GM06990 (cell line): ENCODE measurements at places on chromosomes 16 and 17.

DNA sequence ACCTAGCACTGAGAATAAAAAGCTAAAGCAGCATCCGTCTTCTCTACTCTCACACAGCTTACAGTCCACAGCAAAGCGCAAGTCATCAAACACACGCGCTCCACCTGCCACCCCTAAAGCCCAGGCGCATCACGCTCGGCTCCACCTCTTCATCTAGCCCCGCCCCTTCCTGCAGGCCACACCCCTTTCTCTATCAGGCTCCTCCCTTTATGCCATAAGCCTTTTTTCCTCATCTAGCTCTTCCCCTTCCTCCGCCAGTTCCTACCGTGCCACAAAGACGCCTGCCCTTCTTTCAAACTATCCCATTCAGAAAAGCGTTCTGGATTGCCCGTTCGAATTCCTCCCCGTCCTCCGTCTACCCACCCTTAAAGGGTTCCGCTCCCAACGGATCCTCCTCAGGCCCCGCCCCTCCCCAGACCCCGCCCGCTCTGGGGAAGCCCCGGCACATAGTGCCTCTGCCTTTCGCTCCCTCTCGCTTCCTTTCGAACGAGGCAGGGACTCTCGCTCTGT is 417 bp downstream of the C16orf46 start:
- DNase-seq: no peak

GRCh38 chr17:1720856-1721386 is 3.6 kb upstream of the WDR81 start:
- DNase-seq: no peak

GRCh38 chr17:1764284-1764683 is 2.4 kb downstream of the SERPINF1 start:
- DNase-seq: peak; percentile 69

GRCh38 chr17:9672691-9673090 is 27.4 kb downstream of the USP43 start:
- no peak for DNase-seq

GRCh38 chr17:65975878-65976277 is 216.1 kb downstream of the CEP112 start:
- no peak for DNase-seq

DNA sequence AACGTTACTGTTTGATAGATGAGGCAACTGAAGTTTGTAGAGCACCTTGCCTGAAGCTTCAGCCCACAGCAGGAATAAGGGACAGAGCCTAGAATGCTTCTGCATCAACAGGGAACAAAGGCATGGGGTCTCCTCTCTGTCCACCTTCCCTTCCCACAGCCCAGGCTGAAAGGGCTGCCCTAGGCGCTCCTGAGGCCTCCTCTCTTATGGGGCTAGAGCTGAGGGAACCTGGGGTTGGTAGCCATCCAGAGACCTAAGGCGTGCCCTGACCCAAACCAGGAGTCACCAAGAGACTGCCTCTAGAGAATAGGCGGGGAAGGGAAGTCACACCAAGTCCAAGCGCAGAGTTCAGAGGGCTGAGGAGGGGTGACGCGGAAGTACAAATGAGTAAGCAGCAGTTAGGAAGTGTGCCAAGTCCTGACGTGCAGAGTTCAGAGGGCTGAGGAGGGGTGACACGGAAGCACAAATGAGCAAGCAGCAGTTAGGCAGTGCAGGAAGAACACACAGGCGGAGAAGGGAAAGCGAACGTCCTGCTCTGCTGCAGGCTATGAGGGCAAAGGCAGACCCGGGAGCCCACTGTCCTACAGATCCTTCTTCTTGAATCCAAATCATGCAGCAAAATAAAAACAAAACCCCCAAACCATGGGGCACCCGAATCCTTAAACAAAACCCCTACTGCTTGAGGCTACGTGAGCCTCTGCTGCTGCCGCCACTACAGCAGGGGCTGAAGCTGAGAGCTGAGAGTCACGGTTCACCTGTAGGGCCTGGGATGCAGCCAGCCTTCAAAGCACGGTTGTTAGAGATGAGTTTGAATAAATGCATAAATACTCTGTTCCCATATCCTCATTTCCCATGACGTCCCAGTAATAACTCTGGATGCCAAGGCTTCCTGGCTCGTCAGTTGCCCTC is 2.7 kb upstream of the SPG7 start:
- DNase-seq: peak; percentile 77

DNA sequence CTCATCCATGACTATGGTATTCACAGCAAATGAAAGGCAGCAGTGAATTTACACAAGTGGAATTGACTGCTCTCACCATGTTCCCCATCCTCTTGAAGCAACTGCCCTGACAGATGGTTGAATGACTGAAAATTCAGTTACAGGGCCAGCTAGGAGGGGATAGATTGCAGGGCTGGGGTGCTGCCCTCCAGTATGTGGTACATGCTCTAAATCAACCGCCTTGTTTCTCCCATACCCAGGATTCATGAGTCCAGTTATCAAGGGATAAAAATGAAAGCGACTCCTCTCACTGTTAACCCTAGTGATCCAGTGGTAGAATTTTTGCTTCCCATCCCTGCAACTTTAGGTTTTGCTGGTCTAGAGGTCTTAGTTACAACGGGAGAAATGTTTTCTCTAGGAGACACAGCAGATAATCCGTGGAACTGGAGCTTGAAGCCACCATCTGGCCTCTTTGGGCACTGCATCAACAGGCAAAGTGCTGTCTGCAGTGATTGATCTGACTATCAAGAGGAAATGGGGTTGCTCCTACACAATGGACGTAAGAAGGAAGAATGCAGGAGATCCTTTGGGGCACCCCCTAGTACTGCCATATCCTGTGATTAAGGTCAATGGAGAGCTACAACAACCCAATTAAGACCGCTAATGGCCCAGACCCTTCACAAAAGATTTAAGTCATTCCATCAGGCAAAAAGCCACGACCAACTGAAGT is 32.0 kb downstream of the SCPEP1 start:
- peak; percentile 37 for DNase-seq

DNA sequence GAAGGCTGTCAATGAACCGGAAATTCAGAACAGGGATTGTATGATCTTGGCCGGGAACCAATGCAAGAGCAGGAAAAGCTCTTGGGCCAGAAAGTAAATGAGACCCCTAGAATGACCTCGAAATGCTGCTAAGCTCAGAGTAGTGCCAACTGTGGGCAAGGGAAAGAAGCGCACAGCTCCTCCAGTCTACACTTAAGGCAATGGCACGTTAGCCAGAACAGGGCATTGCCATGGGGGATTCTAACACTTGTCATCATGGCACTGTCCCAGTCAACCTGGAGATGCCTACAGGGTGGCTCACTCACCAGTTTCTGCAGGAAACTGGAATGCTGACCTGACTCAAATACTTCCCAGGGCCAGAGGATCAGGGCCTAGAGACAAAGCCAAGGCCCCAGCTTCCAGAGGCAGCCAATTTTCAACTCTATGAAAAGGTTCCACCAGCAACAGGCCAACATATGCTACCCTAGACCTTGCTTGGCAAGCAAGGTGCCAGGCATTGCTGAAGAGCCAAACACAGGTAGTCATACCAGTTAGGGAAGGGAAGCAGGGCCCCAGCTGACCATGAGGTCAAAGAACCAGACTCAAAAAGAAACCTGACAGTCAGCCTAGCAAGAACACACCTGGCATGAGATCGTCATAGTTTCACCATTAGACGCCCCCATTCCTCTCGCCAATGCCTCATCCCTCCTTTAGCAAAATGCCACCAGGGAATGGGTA is 34.9 kb downstream of the ARHGAP17 start:
- DNase-seq: peak; percentile 57

- DNase-seq: no peak
Observed at GRCh38 chr17:63596856-63597586, 3.7 kb upstream of the TACO1 start.

DNA sequence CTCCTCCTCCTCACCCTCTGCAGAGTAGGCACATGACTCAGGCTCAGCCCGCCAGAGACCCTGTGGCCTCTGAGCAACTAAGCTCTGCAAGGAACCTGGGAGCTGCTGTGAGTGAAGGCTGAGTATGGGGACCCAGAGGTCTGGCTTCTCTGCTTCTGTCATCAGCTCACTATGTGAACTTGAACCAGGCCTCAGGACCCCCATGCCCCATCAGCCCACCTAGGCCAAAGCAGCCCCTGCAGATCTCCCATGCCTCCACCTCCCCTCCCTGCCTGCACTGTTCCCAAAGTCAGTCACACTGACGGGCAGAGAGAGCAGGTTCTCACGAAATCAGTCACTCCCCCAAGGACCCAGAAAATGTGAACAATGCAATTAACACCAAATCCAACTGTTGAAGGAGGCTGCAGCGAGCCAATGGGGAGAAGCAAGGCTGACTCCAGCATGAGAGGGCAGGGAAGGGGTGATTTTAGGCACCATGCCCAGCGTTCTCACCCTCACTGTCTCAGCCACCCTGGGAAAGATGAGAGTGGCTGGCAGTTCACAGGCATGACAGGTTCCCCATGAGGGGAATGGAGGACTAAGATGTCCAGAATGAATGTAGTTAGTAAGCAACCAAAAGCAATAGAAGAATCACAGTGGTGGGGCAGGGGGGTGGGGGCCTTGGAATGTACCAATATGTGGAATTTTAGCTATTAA is 60.6 kb downstream of the BEAN1 start:
- DNase-seq: no peak

DNA sequence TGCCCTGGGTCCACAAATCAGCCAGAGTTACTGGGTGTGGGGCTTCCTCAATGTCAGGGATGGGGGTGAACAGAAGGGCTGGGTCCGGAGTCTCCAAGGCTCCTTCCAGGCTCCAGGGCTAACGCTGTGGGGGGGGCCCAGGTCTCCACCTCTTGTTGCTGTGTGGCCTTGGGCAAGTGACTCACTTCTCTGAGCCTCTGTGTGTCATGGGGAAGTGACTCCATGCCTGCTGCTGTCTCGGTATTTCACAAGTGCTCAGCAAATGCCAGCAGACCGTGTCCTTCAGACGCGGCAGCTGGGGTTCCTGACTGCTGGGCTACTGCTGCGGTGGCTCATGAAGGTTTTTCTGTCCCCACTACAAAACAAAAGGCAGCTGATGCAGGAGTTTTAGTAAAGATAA is 26.6 kb downstream of the JPH3 start:
- DNase-seq: no peak

GRCh38 chr16:63080746-63081145 is 1044.5 kb upstream of the CDH8 start:
- DNase-seq: no peak

GRCh38 chr16:84184775-84185174 is 2.1 kb downstream of the TAF1C start:
- DNase-seq: no peak

DNA sequence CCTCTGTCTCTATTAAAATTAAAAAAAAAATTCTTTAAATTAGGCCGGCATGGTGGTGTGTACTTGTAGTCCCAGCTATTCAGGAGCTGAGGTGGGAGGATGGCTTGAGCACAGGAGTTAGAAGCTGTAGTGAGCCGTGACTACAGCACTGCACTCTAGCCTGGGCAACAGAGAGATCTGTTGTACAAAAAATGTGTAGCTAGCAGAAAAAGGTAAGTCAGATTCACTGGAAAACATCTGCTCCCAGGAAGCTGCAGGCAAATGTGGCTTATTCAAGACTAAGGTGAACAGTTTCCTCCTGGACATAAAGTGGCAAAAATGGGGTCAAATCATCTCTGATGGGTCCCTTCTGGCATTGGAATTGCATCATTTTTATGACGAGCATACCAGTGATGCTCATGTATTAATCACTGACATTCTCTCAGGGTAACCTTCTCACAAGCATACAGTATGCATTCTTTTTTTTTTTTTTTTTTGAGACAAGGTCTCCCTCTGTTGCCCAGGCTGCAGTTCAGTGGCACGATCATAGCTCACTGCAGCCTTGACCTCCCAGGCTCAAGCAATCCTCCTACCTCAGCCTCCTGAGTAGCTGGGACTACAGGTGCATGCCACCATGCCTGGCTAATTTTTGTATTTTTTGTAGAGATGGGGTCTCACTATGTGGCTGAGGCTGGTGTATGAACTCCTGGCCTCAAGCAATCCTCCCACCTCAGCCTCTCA is 48.7 kb downstream of the CPPED1 start:
- no peak for DNase-seq

GRCh38 chr17:50893183-50893993 is 27.2 kb upstream of the TOB1 start:
- DNase-seq: no peak

DNA sequence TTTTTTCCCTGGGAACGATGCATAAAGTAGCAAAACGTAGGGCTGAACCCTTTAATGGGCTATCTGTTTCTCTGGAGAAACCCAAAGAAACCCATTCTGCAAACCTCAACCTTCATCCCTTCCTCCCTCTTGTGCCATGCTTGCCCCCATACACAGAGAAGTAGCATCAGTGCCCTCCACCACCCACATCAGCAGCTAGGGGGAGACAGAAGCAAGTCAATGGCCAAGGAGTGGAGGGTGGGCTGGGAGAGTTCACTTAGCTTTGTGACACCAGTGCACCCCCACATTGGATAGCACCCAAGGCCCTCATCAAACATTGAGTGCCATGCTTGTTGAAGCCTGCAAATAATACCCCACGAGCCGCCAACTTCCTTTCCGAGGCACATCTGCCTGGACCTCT is 282.4 kb downstream of the ABCC12 start:
- no peak for DNase-seq

- no peak for DNase-seq
Observed at GRCh38 chr17:80446645-80447405, 29.6 kb downstream of the NPTX1 start.

DNA sequence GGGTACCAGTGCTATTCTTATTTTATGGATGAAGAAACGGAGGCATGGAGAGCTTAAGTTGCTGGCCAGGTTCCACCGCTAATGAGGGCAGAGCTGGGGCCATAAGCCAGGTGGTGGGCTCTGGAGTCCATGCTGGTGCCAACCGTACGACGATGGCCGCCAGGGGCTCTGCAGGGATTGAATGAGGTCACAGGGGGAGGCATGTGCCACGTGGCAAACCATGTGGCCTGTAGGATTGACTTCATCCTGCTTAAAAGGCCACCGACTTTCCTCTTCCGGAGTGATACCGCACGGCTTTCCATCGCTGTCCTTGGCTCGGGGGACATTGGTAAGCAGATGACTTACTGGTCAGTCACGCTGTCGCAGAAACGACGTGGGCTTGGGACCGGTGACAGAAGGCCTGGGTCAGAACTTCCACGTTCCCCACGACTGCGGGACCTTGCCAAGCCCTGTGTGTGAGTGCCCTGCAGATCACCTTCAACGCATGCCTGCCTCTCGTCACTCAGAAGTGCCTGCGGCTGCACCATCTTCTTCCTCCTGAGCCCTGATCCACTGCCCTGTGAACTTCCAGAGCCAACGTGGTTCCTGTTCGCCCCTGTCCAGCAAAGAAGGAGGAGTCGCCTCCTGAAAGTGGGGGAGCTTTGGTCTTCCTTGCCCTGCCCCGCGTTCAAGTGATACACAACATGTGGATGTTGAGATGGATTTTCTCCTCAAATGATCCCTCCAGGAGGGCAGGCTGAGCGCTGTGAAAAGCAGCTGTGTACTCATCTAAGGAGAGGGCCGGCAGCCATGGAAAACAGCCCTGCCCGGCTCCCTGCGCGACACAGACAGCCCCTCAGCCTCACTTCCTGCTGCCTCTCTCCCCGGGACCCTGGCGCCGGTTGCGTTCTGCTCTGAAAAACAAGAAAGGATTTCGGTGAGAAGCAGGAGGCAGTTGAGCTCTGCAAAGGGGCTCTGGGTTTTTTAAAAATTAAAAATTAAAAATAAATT is 176.7 kb downstream of the C16orf95 start:
- DNase-seq: no peak

DNA sequence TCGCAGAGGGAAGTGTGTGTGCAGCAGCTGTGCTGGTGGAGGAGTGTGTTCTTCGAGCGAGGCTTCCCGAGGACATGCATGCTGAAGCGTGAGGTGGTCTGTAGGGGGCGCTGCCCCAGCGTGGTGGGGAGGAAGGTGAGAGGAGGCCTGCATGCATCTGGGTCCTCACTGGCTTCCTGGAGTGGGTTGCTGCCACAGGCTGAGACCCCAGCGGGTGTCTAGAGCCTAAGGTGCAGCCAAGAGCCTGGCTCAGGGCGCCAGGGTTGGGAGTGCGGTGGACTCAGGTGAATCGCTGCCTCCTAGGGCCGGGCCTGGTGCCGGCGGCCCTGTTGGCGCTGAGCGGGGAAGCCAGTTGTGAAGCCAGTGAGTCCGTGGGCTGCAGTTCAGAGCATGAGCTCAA is 7.5 kb upstream of the HSD3B7 start:
- no peak for DNase-seq
